ENCODE measurements at places on chromosomes 6 and 20. TPM values are rescaled to one million over a fixed set of nuclear protein-coding genes. Genes with fewer than 3 reads are reported as not detected.

Gene CLDN20
- polyA plus RNA-seq = not detected

Gene ANKEF1
- polyA plus RNA-seq = 2.5 TPM

Gene NAA20
- 425 TPM for polyA plus RNA-seq

Gene MED23
- 11.3 TPM for polyA plus RNA-seq

Gene VSTM2L
- polyA plus RNA-seq = 23.6 TPM

Gene ATAT1
- 18.2 TPM for polyA plus RNA-seq

Gene CCN2
- not detected for polyA plus RNA-seq

Gene PGC
- not detected for polyA plus RNA-seq

Gene SRSF12
- polyA plus RNA-seq = 8.6 TPM

Gene MDFI
- not detected for polyA plus RNA-seq

Gene KHDC3L
- polyA plus RNA-seq = not detected

Gene PPP1R3G
- 0.55 TPM for polyA plus RNA-seq

Gene HLA-G
- not detected for polyA plus RNA-seq

Gene PAK5
- 8.4 TPM for polyA plus RNA-seq

Gene DOK5
- not detected for polyA plus RNA-seq

Gene PLA2G7
- polyA plus RNA-seq = 1.7 TPM

Gene CABLES2
- 1.8 TPM for polyA plus RNA-seq

Gene TPD52L2
- polyA plus RNA-seq = 7.6 TPM

Gene HLA-DQA1
- not detected for polyA plus RNA-seq

Gene EDN1
- polyA plus RNA-seq = 1.9 TPM

Gene SPATA25
- not detected for polyA plus RNA-seq

Gene FYN
- 61.4 TPM for polyA plus RNA-seq

Gene BLTP3A
- polyA plus RNA-seq = 3.5 TPM

Gene C20orf144
- polyA plus RNA-seq = not detected

Gene HLA-DQB2
- not detected for polyA plus RNA-seq

Gene SCAF8
- 10.6 TPM for polyA plus RNA-seq

Gene PDE10A
- 20.0 TPM for polyA plus RNA-seq

Gene BPIFB4
- not detected for polyA plus RNA-seq

Gene MOG
- 1.7 TPM for polyA plus RNA-seq

Gene SIRPB1
- polyA plus RNA-seq = 5.8 TPM

Gene LAMA2
- polyA plus RNA-seq = 1.2 TPM
